GM23338 (cell line): ENCODE measurements at places on chromosomes 11 and 22.

DNA sequence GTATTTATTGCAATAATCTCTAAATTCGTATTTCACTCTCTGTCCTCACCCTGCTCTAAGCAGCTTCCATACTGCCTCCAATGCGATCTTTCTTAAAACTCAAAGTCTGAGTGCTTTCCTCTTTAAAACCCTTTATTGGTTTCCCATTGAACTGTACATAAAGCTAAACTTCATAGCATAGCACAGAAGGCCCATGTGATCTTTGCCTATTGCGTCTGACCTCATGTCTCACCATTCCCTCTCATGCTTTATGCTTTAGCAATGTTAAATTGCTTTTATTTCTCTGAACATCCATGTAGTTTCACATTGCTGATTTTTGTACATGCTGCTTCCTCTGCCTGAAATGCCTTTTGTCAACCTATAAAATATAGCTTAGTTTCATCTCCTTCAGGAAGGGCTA is 28.4 kb downstream of the ZDHHC13 start:
- no peak for DNase-seq

DNA sequence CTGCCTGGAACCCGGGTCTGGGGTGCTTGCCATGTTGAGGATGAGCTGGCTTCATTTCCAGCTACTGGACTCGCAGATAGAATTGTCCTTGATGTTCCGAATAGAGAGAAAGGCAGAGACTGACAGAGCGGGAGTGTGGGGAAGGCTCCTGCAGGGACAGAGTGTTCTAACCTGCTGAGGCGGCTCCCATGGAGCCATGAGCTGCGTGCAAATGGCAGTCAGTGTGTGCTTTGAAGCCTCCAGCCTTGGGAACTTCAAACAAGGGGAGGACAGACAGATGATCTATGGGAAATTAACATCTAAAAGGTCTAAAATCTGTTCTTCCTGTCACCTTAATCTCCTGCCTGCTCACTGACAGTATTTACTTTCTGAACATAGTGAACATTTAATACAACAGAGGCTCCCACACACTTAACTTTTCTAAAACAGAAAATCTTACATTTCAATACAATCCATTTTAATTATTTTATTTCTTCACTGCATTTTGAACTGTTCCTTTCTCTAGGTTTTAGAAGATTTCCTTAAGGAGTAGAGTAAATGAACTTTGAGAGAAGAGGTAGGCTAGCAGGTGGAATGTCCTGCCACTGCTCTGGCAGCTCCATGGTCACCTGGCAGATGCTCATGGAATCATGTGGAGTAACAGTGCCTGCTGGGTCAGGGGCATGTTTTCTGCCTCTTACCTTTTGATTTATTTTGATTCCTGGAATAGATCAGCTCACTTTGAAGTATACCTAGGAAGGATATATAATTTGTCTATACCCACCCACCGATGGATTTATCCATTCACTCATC is 481.7 kb downstream of the NTM start:
- DNase-seq = no peak

DNA sequence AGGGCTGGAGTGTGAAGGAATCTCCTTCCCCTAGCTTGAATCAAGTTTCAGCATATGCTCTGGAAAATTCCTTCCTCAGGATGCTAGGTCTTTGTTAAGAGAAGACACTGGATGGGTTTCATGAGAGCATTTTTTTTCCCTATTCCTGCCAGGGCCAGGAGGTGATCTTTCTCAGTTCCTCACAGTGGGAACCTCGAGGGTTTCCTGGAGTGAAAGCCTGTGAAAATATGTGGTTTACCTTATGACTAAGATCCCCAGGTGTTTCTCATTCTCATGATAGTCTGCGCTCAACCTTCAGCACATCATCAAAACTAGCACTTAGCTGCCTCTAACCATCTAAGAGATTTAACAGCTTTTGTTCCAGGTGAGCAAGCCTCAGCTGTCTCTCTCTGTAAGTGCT is 985.3 kb upstream of the FAT3 start:
- peak; percentile 15 for DNase-seq

- no peak for DNase-seq
These were observed 1.1 kb downstream of the THAP12 start for GRCh38 chr11:76379807-76380158.

GRCh38 chr22:17629641-17630040 is 1.1 kb upstream of the ATP6V1E1 start:
- DNase-seq = no peak
